ENCODE measurements at places on chromosomes 4 and X.
A peak's percentile ranks its signal among the peaks of the same experiment; 100 is the strongest.

DNA sequence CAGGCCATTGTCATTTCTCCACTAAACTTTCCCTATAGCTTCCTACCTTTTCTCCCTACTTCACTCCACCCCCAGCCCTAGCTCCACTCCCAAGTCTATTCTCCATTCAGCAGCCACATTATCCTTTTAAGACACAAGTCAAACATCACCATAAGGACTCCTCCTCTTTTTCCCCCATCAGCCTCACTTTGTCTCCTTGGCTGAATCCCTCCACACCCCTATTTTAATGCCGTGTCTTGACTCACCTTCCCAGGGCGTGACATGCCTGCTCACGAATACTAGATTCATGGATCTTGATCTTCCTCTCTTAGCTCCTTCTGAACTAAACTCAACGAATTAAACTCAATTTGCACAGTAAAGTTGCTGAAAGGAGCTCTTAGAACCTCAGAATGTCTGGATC, 281.9 kb downstream of the PTTG2 start:
- no peak for DNase-seq

DNA sequence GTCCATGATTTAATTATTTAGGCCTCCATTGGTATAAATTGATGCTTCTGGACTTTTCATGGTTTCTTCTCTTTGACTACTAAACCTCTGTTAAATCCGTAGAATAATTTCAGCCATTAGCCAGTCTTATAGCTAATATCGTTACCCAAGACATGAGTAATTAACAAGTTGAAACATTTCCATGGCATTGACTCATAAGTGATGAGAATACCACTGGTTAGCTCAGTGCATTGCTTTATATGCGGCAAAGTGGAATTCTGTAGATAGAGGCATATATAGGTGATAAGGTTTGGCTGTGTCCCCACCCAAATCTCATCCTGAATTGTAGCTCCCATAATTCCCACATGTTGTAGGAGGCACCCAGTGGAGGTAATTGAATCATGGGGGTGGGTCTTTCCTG, 80.6 kb downstream of the VCX2 start:
- DNase-seq, result no peak

DNA sequence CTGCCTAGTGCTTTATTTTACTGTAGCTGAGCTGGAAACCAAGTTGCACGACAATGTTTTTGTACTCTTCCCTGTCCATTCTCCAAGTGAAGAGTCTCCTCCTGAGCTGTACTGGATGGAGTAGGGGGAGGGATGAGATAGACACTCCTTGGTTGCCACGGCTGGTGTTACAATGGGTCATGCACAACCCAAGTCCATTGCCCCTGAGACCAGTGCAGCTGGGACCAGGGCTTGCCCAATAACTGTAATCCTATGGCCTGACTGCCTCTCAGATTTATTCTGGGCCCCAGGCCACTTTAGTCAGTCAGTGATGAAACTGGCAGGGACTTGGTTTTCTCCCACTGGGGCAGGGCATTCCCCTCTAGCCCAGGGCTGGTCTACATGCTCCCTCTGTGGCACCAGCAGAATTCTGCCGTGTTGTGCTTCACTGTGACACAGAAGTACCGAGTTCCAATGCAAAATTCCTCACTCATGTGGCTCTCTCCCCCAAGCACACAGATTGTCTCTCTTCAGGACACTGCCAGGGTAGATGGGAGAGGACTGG, 203.3 kb upstream of the PCDH18 start:
- no peak for DNase-seq

DNA sequence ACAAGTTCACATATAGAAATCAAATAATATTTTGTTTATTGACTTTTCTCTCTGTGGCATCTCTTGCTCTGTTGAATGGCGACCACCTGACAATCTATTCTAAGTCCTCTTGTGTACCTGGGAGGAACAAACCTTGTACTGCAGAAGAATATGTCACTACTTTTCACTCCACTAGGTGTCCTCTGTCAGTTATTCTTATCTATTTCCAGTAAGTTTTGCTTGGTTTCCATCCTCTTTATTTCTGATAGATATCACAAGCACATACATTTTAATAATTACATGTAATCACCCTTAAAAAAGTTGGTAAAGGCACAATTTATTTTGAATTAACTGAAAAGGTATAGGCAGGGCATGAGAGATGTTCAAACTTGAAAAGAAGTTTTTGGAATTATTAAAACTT, 238.4 kb downstream of the SNCA start:
- DNase-seq, result no peak

- DNase-seq, result no peak
Measured at GRCh38 chr4:100935090-100935489, 412.2 kb downstream of the PPP3CA start.

DNA sequence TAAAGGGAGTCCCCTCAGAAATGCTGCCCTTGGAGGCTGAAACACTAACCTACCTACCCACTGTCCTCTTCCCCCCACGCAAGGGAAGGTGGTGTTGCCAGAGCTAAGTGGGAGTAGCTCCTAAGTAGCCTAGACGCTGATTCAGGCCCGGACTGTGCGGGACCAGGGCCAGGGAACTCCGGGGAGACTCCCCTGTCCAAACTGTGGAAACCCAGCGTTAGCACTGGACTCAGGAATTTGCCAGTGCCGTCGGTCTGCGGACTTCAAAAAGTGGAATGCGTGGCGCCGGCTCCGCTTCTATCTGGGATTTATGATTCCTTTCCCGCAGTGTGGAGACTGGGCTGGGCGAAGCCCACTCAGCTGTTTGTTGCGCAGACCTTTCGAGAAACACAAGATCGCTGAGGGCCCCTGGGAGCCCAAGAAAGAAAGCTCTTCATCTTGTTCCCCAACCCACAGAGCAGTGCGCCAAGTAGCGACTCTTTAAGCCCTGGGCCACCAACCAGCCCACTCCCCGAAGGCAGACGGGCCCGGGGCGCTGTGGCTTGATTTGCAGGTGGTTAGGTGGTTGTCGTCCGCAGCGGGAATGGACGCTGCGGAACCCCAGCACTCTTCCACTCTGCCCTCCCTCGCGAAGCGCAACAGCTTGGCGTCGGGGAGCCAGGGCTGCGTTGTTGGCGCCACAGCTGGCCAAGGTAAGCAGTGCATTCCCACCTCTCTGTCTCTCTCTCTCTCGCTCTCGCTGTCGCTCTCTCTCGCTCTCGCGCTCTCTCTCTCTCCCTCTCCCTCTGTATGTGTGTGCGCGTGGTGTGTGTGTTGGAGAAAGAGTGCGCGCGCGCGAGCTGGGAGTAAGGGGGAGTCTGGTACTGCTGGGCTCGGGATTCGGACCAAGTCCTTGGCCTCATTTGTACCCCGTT, 2.0 kb downstream of the TMEM255A start:
- peak; percentile 34 for DNase-seq

All from activated gamma-delta T cell (primary cell).